Activated gamma-delta T cell treated with Interleukin-2 at 50 U/mL for 16 hours (primary cell): ENCODE measurements at places on chromosomes 11 and 22.

- DNase-seq, result no peak
Observed at GRCh38 chr11:19441288-19441687, 200.5 kb upstream of the E2F8 start.

- no peak for DNase-seq
Observed at GRCh38 chr11:4639931-4640330, 2.7 kb downstream of the OR51D1 start.

DNA sequence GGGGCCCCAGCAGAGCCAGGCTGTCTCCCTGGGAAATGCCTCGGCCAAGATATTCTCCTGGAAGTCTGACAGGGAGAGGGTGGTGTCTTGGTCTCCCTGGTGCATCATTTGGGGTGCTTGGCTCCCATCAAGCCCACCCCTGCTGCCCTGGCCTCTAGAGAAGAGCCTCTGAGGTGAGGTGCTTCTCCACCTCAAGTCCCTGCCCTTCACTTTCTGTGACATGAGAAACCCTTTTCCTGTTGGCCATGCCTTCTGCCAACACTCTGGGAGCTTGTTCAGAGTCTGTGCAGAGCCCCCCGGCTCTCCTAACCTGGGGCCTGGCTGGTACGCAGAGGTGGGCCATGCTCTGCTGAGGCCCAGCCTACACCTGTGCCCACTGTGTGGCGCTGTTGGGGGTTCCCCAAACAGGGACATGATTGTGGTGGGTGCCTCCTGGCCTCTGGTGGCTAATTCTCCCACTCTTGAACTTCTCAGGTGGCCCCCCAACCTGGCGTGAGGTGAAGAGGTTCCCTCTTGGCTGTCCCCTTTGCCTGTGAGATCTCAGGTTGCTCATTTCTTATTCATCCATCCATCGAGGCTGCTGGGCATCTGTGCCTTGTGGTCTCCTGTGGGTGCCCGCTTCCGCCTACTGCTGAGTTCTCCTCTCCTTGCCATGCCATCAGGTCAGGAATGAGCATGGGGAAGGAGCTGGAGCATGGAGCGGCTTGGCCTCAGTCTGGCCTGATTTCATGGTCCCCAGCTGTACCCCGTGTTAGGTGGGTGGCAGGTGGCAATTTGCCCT, 19.2 kb upstream of the DGCR8 start:
- no peak for DNase-seq

GRCh38 chr22:30435674-30436126, 10.1 kb downstream of the MTFP1 start:
- peak; percentile 85 for DNase-seq

GRCh38 chr11:11993839-11994238, 14.6 kb downstream of the DKK3 start:
- DNase-seq, result no peak
